ENCODE measurements at places on chromosomes 6 and 20. TPM values are rescaled to one million over a fixed set of nuclear protein-coding genes. Genes with fewer than 3 reads are reported as not detected.

C6orf52 gene
- total RNA-seq, result 1.6 TPM

RBM24 gene
- total RNA-seq, result 7.9 TPM

TSHZ2 gene
- total RNA-seq, result not detected

SFTA2 gene
- not detected for total RNA-seq

ZSCAN16 gene
- 4.4 TPM for total RNA-seq

BMP6 gene
- total RNA-seq, result 20.7 TPM

SLC17A2 gene
- not detected for total RNA-seq

RARS2 gene
- total RNA-seq, result 20.0 TPM

EPHA7 gene
- 0.05 TPM for total RNA-seq

TRIM15 gene
- total RNA-seq, result not detected

TCP11 gene
- not detected for total RNA-seq

LCA5 gene
- total RNA-seq, result 0.58 TPM

CFB gene
- total RNA-seq, result 1.9 TPM

NFATC2 gene
- total RNA-seq, result 9.3 TPM

ACSS2 gene
- total RNA-seq, result 8.7 TPM

VSX1 gene
- total RNA-seq, result 0.79 TPM

Measured in A549 treated with Mapracorat at 1 μM for 4 hours (cell line).